SHP77 (cell line): ENCODE measurements at places on chromosomes 2 and 18.

DNA sequence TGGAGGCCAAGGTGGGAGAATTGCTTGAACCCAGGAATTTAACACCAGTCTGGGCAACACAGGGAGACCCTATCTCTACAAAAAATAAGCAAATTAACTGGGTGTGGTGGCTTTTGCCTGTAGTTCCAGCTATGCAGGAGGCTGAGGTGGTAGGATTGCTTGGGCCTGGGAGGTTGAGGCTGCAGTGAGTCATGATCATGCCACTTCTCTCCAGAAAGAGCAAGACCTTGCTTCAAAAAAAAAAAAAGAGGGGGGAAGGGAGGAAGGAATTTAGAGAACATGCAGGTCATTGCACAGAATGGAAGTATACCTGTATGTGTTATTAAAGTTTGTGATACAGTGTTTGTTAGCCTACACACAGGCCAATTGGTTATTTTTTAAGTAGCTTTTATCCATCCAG, 25.8 kb downstream of the PKP4 start:
- no peak for DNase-seq

DNA sequence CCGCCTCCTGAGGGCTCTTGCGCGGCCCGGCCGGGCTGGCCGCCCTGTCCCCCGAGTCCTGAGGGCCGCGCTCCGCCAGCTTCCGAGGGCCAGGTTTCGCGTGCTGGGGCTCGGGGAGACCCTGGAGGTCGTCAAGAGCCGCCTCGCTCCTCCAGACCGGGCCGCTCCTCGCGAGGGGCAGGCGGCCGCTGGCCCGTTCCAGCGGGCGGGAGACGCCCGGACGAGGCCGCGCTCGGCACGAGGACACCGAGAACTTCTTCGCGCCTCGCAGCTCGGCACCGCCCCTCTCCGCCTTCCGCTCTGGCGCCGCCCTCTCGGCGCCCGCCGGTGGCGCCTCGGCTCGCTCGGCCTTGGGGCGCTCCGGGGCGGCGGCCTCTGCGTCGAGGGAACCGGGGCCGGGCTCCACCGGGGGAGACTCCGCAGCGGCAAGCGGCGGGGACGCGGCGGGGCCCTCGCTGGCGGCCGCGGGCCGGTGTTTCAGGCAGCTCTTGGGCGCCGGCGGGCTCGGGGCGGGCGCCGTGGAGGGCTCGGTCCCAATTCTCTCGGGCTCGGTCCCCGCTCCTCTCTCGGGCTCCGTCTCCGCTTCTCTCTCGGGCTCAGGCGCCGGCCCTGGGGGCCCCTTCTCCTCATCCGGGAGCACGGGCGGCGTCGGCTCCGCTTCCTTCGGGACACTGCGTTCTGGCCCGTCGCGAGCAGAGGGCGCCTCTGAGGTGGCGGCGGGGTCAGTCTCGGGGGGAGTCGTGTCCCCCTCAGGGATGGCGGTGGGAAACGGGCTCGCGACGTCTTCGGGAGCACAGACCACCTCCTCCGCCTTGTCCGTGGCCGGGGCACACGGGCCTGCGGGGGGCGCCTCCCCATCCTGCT, 91.6 kb upstream of the MGAT4A start:
- DNase-seq = no peak

DNA sequence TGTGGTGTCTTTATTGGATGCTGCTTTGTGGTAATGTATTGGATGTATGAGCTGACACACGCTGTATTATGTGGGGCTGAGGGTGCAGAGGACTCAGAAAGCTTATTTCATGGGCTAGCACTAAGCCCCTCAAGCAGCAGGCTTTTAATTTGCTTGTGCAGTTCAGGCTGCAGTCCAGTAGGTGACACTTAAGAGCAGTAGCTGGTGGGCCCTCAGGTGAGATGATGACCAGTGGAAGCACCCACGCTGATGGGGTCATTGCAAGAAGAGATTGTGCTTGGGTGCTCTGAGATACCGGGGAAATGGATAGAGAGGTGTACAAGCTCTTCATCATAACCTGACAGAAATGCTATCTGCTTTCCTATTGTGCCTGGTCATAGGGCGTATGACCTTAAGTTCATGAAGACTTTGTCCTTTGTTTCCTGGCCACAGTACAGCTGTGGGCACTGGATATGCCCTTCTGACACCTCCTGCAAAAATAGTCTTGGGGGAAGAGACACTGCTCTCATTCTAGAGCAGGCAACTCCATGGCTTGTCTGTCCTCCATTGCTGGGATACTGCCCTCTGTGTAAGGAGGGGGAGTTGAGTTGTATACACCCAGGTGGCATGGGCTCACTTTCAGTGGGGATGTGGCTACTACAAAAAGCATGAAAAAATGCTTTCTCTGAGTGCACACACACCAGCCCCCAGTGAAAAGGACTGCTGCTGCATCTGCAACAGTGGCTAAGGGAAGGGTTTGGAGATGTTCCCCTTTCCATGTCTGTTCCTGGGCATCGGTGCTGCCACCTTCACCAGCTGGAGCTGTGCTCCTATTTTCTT, 205.7 kb upstream of the ZSWIM2 start:
- no peak for DNase-seq

GRCh38 chr18:36665952-36666351, 162.8 kb downstream of the TPGS2 start:
- DNase-seq = no peak
